ENCODE measurements at places on chromosomes 11 and 22. TPM values are rescaled to one million over a fixed set of nuclear protein-coding genes. Genes with fewer than 3 reads are reported as not detected.

The FAM83F gene
- polyA plus RNA-seq, result not detected

The ILK gene
- 25.7 TPM for polyA plus RNA-seq

The APOL3 gene
- polyA plus RNA-seq, result not detected

The MYOD1 gene
- not detected for polyA plus RNA-seq

The HDAC10 gene
- not detected for polyA plus RNA-seq

The NAALAD2 gene
- polyA plus RNA-seq, result 10.0 TPM

The NCAM1 gene
- 334 TPM for polyA plus RNA-seq

Data from Purkinje cell (primary cell).